CD4-positive, CD25-positive, alpha-beta regulatory T cell (primary cell): ENCODE measurements at places on chromosomes 2 and 18. TPM values are rescaled to one million over a fixed set of nuclear protein-coding genes. Genes with fewer than 3 reads are reported as not detected.

Gene UGT1A5
- polyA plus RNA-seq, result not detected

Gene DNER
- not detected for polyA plus RNA-seq

Gene PRSS56
- polyA plus RNA-seq, result not detected

DNA sequence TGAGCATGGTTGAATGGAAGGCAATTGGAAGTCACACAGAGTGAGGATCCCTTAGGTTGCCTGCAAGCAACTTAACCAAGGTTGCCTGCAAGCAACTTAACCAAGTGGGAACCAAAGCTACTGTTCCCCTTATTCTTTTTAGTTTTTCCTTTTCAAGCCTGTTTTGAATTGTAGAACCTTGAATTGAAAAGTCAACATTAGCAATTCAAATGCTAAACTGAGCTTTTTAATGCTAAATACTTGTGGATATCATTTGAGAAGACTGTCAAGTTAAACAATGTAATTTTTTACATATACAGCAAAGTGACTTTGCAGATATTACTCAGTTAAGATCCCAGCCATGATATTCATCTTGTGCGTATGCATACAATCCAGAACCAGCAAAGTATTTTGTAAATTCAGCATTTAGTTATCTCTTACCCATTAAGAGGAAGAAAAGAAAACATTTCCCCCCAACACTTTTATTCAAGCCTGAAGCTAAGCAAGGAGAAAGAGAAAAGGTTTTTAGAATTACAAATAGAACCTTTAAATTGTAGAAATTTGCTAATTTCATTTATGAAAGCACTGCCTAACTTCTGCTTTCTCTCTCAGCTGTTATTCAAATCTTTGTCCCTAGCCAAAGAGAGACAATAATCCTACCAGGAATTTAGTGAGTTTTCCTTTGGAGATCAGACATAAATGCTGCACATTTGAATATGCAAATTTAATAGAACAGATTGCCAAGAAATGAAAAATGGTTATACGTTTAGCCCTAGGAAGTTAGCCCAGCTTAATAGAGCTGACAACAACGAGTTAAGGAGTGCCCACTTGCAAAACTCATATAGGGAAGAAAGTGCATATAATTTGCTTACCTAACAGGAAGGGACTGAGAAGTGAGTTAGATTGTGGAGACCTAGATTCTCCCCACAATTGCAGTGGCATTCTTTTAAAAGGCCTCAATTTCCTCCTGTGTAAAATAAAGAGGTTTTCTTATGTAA lies 643.2 kb upstream of the PIK3C3 start:
- no peak for DNase-seq
- no peaks in the 10 kb centered on the region for H3K27me3 ChIP-seq
- no peaks in the 10 kb centered on the region for H3K4me1 ChIP-seq
- H3K36me3 ChIP-seq, result no peaks in the 10 kb centered on the region
- H3K27ac ChIP-seq, result no peak overlapping the region

- DNase-seq, result no peak
- no peaks in the 10 kb centered on the region for H3K27me3 ChIP-seq
- H3K4me3 ChIP-seq, result no peak overlapping the region
- H3K27ac ChIP-seq, result no peak overlapping the region
These were observed 40.9 kb downstream of the CLASP1 start for GRCh38 chr2:121608367-121608766.

GRCh38 chr2:214217136-214217535 lies 193.7 kb upstream of the VWC2L start:
- DNase-seq, result no peak
- no peaks in the 10 kb centered on the region for H3K36me3 ChIP-seq
- H3K4me1 ChIP-seq, result no peaks in the 10 kb centered on the region
- H3K4me3 ChIP-seq, result no peak overlapping the region

- H3K27ac ChIP-seq, result no peak within 1 kb of the TSS
- H3K4me1 ChIP-seq, result peaks cover 18% of the 10 kb centered on the region
- no peak for DNase-seq
- no peaks in the 10 kb centered on the region for H3K36me3 ChIP-seq
- no peak within 1 kb of the TSS for H3K4me3 ChIP-seq
- peaks cover 23% of the 10 kb centered on the region for H3K27me3 ChIP-seq
These were observed at the start of gene SDC1 for GRCh38 chr2:20224716-20225293. Gene SDC1 (minus strand): TSS chr2:20225130. CDS start chr2:20224867, 263 bp downstream.

GRCh38 chr18:69480460-69480859 lies 79.8 kb downstream of the DOK6 start:
- no peaks in the 10 kb centered on the region for H3K36me3 ChIP-seq
- no peak overlapping the region for H3K27ac ChIP-seq
- no peak for DNase-seq
- H3K4me3 ChIP-seq, result no peak overlapping the region

DNA sequence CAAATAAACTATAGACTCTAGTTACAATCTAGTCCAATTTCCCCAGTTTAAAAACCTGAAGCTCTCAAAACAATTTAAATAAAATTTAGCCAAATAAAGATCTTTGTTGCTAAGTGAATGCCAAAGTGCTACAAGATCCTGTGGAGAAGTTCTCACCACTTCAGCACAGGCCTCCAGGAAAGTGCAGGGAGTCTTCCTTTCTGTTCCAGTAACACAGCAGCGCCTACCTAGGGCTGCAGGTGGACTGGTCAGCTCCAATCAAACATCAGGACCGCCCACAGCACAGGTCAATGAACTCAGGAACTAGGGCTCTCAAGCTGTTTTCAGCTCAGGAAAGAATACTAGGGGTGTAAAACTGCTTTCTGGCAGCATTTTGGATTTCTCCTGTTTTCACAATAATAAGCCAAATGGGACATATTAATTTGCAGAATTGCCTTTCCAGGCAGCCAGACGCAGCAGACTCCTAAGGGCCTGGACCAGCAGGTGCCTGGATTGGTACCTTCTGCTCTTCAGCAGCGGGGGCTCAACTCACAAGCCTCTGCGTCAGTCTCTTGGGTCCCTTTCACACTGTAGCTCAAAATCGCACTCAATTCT lies 1.5 kb downstream of the FAM110C start:
- H3K4me1 ChIP-seq, result peaks cover 33% of the 10 kb centered on the region
- peak overlapping the region; percentile 62 for H3K4me3 ChIP-seq
- DNase-seq, result no peak
- H3K36me3 ChIP-seq, result no peaks in the 10 kb centered on the region
